ENCODE measurements at places on chromosomes 13 and 19.
A peak's percentile ranks its signal among the peaks of the same experiment; 100 is the strongest.

DNA sequence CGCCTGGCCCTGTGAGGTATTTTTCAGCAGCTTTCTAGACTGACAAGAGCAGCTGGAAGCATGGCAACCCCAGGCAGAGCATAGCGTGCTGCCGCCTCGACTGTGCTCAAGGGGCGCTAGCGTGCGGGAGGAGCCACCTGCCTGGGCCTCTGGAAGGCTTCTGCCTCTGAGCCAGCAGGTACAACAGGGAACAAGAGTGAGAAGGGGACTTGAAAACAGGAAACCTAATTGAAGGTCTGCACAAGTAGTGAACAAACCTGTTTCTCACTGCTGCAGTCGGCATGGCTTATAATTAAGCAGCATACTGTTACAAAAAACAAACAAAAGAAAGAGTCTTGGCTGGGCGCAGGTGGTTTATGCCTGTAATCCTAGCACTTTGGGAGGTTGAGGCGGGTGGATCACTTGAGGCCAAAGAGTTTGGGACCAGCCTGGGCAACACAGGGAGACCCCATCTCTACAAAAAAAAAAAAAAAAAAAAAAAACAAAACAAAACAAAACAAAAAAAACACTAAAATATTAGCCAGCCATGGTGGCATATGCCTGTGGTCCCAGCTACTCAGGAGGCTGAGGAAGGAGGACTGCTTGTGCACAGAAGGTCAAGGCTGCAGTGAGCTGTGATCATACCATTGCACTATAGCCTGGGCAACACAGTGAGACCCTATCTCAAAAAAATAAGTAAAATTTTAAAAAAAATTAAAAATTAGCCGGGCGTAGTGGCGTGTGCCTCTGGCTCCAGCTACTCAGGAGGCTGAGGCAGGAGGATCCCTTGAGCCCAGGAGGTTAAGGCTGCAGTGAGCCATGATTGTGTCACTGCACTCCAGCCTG, 12.6 kb upstream of the GARRE1 start:
- DNase-seq, result peak; percentile 31

GRCh38 chr19:29567366-29567915, 38.6 kb upstream of the POP4 start:
- DNase-seq, result no peak

DNA sequence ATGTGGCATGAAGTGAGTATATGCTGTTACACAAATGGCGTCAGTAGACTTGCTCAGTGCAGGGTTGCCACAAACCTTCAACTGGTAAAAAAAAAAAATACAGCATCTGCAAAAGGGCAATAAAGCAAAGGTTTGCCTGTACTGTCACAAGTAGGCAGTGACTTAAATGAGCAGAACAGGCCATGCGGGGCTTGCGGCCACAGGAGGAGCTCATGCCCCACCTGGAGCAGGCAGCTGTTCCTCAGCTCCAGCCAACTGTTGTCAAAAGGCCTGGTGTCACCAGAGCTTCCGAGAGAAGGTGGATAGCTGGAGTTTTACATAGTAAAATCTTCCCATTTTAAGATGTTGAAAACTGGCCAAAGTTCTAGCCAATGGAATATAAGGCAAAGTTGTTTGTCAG, 7.7 kb downstream of the ATP7B start:
- DNase-seq, result no peak

DNA sequence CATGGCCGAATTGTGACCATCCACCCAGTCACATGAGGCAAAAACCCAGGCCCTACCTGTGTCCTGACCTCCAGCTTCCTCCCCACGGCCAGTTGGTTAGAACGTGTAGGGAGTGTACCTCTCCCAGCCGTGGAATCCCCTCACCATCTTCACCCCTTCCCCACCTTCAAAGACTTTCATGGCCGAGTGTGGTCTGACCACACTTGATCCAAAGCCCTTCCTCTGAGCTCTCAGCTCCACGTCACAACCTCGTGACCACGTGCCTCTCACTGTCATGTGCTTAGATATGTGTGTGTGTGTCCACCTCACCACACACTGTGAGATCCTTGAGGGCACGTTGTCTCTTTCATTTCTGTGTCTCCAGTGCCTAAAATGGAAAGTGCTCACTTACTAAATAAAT, 48.6 kb upstream of the UBE2L5 start:
- DNase-seq, result no peak

- DNase-seq, result no peak
These were observed 5.1 kb downstream of the EGLN2 start for GRCh38 chr19:40803857-40804782.

DNA sequence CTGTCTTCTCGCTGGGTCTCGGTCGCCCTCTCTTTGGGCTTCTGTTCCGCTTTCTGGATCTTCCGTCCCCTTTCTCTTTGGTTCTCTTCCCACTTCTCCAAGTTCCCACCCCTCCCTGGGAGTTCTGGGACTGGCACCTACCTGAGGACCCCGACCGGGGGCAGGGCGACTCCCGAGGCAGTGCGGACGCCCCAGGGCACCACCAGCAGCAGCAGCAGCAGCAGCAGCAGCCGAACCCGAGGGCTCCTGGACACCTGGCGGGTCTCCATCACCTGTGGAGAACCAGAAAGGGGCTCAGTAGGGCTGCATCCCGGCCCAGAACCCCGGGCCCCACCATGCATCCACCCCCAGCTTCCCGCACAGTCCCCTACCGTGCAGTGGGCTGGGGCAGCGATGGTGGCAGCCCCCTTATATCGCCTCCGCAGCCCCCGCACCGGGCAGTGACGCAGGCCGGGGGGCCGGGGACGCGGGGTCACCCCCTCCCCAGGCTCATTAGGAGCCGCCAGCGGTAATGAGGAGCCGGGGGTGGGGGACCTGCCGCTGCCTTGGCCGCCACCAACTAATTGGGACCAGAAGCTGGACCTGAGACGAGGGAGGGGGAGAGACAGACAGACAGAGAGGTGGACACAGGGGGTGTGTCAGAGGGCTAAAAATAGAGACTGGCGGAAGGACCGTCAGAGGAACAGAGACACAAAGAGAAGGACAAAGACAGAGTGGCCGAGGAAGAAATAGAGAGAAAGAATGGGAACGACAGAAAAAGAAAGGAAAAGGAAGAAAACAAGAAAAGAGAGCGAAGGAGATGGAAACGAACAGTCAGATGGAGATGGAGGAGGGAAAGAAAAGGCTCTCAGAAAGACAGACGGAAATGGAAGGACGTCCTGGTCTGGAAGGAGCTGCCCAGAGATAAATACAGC, at the start of gene PTH2:
PTH2 (minus strand) TSS at position 371 of the 914 bp plus-strand sequence; CDS start at position 269, 102 bp downstream.
- no peak for DNase-seq

GRCh38 chr19:45825917-45826893, 11.1 kb upstream of the RSPH6A start:
- DNase-seq, result no peak

GRCh38 chr13:110453797-110454196, 107.7 kb downstream of the RAB20 start:
- no peak for DNase-seq

GRCh38 chr13:63517371-63517770, 2101.7 kb upstream of the PCDH20 start:
- peak; percentile 80 for DNase-seq

DNA sequence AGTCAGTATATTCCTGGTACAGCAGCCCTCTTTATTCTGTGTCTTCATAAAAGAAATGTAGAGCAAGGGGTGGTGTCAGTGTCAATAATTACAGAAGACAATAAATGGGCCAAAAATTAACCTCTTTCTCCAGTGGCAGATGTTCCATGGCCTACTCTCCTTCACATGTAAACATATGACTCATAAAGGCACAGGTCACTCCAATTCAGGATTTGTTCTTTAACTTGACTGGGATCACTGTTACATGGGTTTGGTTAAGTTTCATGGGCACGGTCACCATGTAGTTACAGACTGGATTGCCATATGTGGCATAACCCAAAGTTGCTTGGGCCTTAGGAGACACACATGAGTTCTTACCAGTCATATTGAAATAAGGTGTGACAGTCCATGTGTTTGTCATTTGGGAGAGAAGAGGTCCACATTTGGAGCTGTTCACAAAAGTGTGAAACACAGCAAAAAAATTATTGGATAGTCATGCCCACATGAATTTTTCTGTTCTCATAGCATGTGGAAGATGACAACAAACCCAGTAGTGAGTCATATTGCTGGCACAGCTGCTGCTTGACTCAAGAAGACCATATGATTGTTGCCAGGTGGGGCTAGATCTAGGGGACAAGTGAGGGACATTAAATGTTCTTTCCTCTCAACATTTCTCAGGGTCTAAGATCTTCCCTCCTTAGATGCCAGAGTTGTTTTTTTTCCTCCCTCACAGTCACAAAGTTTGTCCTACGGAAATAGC, 68.1 kb upstream of the HTR2A start:
- no peak for DNase-seq

DNA sequence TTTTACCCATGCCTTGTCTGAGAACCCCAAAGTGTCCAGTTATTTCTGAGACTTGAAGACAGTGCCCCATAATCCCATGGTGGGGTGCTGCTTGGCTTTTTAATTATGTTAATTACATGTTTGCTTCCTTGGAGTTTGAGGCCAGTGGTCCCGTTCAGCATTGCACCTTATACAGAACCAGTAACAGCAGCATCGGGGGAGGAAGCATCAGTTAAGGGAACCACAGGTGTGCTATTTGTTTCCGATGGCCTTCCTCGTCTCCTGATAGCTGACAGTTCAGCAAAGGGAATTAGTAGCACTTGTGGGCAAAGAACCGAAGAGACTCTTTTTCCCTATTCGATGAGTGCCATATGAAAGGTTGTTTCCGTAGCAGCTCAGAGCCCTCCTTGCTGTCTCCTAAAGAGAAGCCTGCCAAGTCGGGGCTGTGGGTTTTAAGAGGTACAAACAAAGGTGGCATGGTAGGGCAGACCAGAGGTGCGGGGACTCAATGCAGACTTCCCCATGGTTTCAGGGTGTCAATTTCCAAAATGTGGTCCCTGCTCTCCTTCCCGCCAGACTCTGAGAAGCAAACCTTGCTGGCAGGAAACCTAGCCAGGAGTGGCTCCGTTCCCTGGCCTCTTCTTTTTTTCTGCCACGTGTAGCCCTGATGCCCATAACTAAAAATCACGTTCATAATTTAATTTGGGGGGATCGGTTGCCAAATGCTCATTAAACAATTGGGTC, 225.2 kb upstream of the TSHZ3 start:
- no peak for DNase-seq

DNA sequence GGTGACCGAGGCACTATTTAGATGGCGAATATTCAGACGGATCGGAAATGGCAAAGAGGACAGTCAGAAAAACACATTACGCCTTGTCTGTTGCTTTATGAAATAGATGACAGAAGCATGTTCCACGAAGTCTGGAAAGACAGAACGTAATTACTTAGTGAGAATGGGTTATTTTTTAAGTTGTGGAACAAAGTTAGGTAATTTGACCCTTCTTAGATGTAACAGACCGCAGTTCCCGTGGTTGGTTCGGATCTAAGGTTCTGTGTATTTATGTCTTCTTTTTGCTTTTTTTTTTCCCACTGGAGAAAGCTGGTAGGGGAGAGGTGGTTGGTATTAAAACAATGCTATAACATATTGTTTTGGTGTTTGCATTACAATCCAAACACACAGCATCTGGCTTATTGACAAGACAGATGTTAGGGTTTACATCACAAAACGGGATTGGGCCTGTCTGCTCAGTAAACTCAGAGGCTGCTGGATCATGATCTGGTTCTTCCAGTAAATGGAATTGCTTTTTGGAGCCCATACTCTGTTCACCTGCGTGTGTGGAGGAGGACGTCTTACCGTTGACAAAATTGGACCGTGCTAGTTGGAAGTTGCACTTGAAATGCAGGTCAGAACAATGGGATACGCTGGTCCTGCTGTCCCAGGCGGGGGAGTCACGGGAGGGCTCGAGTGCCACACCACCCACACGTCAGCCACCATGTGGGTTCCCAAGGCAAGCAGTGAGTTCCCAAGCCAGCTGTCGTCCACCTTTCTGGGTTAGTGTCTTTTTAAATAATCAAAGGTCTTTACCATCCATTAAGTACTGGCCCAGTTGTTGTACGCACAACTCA, 13.8 kb downstream of the ATP11A start:
- no peak for DNase-seq

GRCh38 chr13:33176526-33176925, 109.0 kb downstream of the STARD13 start:
- DNase-seq, result no peak

GRCh38 chr19:27741236-27741635, 1471.7 kb downstream of the UQCRFS1 start:
- no peak for DNase-seq

DNA sequence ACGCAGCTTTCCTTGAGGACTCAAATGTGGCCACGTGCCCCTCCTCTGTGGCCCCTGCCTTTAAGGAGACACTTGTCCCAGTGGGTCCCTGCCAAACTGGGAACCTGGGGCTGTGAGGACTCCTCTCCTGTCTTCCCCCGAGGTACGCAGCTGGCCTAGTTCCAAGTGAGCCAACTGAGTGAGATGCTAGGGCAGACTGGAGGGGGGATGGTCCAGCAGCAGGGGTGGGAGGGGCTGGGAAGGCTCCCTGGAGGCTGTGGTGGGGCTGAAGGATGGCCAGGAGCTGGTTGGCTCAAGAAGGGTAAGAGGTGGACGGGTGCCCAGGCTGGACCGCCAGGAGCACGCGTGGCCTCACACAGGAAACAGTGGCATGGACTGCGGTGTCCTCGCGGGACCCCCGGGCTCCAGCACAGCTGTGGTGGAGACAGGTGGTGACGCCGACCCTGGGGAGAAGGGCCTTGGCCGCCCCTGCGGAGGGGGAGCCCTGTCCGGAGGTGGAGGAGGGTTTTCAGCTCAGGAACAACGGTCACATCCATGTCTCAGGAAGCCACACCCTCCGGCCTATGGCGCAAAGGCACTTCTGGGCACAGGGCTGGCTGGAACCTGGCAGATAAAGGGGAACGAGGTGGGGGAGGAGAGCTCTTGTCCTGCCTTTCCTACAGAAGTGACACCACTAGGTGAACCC, 45.8 kb downstream of the MLLT1 start:
- DNase-seq, result no peak

GRCh38 chr19:39299404-39299803, 3.2 kb downstream of the IFNL1 start:
- no peak for DNase-seq

DNA sequence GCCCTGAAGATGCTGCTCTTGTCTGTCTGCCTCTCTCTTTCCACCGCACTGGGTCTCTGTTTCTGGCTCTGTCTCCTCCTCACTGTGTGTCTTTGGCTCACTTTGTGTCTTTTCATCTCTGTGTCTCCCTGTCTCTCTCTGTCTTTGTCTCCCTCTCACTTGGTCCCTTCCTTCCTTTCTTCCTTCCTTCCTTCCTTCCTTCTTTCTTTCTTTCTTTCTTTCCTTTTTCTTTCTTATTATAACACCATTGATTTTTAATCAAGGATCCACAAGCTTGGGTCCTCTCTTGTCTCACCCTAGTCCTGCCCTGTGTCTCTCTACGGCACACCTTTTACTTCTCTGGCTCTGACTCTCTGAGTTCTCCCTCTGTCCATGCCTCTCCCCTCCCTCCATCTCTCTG, 14.3 kb downstream of the CD177 start:
- no peak for DNase-seq

DNA sequence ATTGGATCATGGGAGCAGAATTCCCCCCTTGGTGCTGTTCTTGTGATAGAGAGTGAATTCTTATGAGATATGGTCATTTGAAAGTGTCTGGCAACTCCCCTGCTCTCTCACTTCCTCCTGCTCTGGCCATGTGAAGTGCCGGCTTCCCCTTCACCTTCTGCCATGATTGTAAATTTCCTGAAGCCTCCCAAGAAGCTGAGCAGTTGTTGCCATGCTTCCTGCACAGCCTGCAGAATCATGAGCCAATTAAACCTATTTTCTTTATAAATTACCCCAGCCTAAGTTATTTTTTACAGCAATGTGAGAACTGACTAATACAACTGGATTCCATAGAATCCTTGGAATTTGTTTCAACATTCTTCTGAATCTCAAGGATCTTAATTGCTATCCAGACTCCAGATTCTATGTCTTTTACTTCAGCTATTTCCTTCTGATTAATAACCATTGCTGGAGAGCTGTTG, 328.1 kb downstream of the SLITRK5 start:
- no peak for DNase-seq
